Fibroblast of skin of back (primary cell): ENCODE measurements at places on chromosomes 6 and 20.

DNA sequence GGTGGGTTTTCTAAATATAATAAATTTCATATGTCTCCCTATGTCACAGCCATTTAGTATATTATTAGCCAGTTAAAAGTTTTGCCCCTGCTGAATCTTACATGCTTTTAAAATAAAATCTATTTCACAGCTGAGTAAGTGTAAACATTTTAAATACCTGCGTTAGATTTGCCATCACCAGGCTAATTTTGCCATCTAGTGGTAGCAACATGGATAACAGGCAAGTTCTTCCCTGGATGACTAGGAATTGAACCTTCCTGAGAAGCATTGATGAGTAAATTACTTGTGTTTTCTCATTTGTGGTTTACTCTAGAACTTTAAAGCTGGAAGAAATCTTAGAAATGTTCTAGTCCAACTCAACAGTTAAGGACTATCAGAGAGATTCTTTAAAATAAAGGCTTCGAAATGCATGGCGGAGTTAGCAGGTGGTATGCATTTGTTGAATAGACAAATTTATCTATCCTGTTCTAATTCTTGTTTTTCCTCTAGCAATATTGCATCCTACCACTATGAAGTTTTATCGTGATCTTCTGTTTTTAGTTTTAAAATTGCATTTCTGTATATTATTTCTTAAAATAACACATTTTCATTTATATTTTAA, 2.6 kb downstream of the PRSS35 start:
- peak; percentile 58 for DNase-seq

DNA sequence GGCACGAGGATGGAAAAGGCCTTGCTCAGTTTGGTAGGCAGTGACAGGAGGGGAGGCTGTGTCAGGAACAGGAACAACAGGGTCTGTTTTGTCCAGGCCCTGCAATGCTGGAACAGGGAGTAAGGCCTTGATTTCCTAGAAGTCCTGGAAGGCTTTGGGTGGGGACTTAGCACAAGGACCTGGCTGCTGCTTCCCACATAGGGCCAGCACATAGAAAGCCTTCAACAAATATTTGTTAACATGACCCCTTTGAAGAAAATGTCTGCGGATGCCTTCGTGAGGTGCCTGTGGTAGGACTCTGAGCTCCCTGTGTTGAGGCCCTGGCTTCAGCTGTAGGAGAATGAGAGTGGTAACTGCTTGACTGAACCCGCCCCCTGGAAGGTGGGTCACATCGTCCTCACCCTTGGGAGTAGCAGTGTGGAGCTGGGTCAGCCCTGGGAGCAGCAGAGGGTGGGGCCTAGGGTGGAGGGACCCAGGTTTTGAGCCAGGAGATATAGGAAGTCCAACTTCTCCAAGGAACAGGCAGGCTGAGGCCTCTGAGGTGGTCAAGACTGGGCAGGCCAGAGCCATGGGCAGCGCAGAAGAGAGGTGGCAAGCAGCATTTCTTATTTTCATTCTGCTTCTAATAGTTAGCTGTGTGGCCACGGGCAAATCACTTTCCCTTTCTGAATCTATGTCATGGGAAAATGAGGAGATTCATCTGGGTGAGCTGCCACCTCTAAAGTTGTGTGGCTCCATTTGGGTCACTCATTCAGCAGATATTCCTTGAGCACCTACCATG, 50.0 kb downstream of the CNBD2 start:
- DNase-seq = no peak

- DNase-seq = peak; percentile 26
These were observed 3.9 kb downstream of the ZFP57 start for GRCh38 chr6:29676981-29677601.

- no peak for DNase-seq
These were observed 92.5 kb upstream of the IYD start for GRCh38 chr6:150276168-150276936.

- DNase-seq = no peak
These were observed 90.9 kb downstream of the DTD1 start for GRCh38 chr20:18678549-18679419.
